ENCODE measurements at places on chromosomes 11 and 22. TPM values are rescaled to one million over a fixed set of nuclear protein-coding genes. Genes with fewer than 3 reads are reported as not detected.

DNA sequence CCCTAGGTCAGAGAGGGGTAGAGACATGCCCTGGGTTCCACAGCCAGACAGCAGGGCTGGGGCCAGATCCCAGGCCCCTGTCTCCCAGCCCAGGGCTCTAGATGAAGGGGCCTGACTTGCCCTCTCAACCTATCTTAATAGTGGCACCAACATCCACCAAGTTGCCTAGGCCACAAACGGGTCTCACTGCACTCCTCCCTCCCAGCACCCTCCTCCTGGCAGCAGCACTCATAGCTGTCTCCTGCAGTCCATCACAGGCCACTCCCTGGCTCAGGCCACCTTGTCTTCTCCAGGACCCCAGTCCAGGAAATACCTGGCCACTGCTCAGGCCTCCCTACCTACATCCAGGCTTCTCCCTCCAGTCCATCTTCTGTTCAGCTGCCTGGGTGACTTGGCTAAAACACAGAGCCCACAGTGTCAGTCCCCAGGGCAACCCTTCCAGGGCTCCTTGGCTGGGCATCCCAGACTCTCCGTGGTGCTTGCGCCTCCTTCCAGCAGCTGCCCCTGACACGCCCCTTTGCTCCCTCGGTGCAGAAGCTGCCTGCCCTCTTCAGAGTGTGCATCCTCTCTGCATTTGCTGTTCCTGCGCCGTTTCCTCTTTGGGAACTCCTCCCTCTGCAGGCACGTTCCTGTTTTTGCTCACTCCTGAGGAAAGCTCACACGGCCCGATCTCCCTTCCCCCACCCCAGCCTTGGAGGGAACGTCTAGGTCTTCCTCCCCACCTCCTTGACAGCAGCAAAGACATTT, 40.5 kb downstream of the LRRC32 start:
- no peak overlapping the region for H3K27ac ChIP-seq
- H3K27me3 ChIP-seq = no peaks in the 10 kb centered on the region
- peaks cover 4% of the 10 kb centered on the region for H3K4me1 ChIP-seq
- DNase-seq = no peak

RAG2 gene
- not detected for total RNA-seq

DNA sequence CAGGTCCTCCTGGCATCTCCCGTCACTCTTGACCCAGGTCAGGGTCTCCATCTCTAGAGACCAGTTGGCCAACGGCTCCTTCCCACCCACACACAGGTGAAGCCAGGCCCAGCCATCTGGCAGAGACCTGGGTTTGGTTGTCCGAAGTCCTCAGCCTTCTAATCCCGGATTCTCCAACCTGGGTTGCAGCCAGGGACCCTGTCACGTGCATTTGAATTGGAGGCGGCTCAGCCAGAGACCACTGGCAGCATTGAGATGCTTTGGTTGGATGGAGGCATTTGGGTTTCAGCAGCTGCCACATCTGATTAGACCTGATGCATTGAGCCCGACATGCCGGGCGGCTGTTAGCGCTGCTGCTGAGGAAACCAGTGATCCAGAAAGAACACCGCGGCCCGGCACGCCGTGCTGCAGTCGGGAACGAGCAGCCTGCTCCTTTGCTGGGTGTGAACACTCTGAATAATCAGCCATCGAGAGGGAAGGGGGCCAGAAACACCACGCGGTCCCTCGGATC, 163.2 kb downstream of the BRD1 start:
- no peak overlapping the region for H3K4me3 ChIP-seq
- H3K36me3 ChIP-seq = no peaks in the 10 kb centered on the region
- peaks cover 3% of the 10 kb centered on the region for H3K4me1 ChIP-seq
- peaks cover 9% of the 10 kb centered on the region for H3K27me3 ChIP-seq
- H3K27ac ChIP-seq = no peak overlapping the region

NPAS4 gene
- 0.44 TPM for total RNA-seq

DNA sequence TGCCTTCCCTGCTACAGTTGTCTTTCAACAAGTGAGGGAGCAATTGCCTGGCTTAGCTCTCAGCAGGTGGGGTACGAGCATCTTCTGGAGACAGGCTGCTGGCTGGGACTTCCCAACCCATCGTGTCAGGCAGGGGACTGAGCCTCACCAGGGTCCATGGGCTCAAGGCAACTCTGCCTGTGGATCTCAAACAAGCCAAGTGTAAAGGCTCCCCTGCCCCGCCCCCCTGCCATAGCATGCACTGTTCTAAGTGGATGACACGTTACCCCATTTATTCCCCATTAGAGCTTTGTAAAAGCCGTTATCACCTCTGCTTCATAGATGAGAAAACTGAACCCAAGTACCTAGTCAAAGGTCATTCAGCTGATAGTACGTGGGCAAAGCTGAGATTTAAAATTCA, 222.9 kb downstream of the NTM start:
- H3K27me3 ChIP-seq = no peaks in the 10 kb centered on the region
- H3K4me1 ChIP-seq = peaks cover 66% of the 10 kb centered on the region
- no peak overlapping the region for H3K4me3 ChIP-seq
- no peak for DNase-seq
- H3K36me3 ChIP-seq = no peaks in the 10 kb centered on the region
- no peak overlapping the region for H3K27ac ChIP-seq

GRCh38 chr11:57770793-57771192, 9.2 kb downstream of the CTNND1 start:
- peaks cover 19% of the 10 kb centered on the region for H3K36me3 ChIP-seq
- H3K4me3 ChIP-seq = no peak overlapping the region
- no peaks in the 10 kb centered on the region for H3K27me3 ChIP-seq
- no peak for DNase-seq
- H3K4me1 ChIP-seq = peaks cover 56% of the 10 kb centered on the region

DNA sequence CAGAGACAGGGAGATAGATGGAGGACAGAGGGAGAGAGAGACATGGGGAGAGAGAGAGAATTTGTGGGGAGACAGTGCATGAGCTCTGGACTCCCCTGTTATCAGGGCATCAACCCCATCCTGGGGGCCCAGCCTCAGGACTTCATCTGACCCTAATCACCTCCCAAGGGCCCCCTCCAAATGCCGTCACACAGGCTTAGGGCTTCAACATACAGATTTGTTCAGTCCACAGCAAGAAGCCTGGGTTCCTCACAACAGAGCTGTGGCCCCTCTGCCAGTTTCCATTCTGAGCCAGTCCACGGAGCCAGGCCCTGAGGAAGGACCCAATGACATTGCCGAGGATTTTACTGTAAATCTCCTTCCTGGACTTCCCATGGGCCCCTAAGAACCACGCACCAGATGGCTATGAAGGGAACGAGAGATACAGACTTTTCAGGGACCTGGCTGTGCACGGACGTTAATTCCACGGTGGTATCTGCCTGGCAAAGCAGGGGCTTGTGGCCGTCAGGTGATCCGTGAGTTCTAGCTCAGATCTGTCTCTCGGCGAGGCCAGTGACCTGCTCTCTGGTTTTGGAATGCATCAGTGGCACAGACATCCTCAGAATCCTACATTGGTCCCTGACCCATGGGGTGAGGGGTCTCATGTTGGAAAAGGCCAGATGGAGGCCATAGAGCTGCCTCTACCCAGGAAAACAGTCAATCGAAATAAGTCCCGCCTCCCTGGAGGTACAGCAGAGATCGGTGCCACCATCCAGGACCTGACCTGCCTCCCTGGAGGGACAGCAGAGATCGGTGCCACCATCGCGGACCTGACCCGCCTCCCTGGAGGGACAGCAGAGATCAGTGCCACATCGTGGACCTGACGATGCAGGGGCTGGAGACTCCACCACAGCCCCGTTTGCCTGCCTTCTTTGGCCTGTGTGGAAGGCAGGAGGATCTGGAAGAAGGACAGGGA, 8.7 kb upstream of the B4GALNT4 start:
- H3K4me1 ChIP-seq = 0 out of 2 replicates have a peak, but pooled peaks cover 2% of the 10 kb centered on the region
- DNase-seq = no peak
- H3K27me3 ChIP-seq = peaks cover 16% of the 10 kb centered on the region
- H3K36me3 ChIP-seq = peaks cover 13% of the 10 kb centered on the region
- H3K4me3 ChIP-seq = no peak overlapping the region
- H3K27ac ChIP-seq = no peak overlapping the region

DNA sequence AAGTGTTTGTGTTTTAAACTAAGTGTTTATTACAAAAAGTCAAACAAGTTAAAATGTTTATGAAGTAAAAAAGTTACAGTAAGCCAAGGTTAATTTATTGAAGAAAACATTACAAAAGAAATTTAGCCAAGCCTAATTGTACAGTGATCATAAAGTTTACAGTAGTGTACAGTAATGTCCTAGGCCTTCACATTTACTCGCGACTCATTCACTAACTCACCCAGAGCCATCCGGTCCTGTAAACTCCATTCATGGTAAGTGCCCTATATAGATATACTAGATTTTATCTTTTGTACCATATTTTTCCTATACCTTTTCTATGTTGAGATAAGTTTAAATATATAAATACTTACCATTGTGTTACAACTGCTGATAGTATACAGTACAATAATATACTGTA, 481.8 kb upstream of the TENM4 start:
- no peak overlapping the region for H3K4me3 ChIP-seq
- H3K36me3 ChIP-seq = no peaks in the 10 kb centered on the region
- no peak overlapping the region for H3K27ac ChIP-seq
- DNase-seq = no peak
- H3K27me3 ChIP-seq = peaks cover 3% of the 10 kb centered on the region
- peaks cover 7% of the 10 kb centered on the region for H3K4me1 ChIP-seq

CALCA gene
- 0.42 TPM for total RNA-seq

INS gene
- 0.62 TPM for total RNA-seq

DLG2 gene
- 17.5 TPM for total RNA-seq

DNA sequence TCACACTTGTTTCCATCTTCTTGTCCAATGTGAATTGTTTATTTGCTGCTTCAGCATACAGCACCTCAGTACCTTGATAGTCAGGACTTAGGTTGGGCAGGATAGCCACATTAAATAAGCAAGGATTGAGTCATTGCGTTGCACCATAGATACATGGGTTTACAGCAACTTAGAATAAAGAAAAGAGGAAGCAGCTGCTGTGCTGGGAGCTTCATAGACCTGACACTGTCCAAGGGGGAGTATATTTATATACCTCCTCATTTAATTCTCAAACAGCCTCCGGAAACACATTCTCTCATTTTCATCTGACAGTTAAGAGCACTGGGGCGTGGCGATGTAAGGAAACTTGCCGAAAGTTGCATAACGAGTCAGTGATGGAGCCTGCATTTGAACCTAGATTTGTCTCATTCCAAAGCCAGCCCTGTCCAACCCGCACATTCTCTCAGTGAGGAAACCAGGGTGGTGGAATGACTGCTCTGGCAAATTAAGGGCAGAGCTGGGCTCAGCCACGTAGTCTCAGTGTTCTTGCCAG, 42.2 kb downstream of the UBASH3B start:
- no peak for DNase-seq
- H3K4me3 ChIP-seq = no peak overlapping the region
- H3K36me3 ChIP-seq = no peaks in the 10 kb centered on the region
- no peak overlapping the region for H3K27ac ChIP-seq
- H3K4me1 ChIP-seq = peaks cover 2% of the 10 kb centered on the region
- H3K27me3 ChIP-seq = no peaks in the 10 kb centered on the region

GRCh38 chr11:776561-777287, 563 bp downstream of the GATD1 start:
- peaks cover 9% of the 10 kb centered on the region for H3K36me3 ChIP-seq
- DNase-seq = peak; percentile 73
- H3K27ac ChIP-seq = peak overlapping the region; percentile 83

DNA sequence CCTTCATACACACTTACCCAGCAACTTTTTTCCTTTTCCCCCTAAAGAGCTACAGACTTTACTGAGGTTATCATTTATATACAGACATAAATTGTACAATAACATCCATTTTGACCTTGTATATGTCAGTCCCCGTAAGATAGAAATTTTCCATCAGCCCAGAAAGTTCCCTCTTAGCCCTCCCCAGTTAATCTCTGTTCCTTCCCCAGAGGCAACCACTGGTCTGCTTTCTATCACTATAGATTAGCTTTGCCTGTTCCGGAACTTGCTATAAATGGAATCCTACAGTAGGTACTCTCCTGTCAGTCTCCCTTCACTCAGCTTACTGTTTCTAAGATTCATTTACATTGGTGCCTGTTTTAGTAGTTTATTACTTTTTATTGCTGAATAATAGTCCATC, 54.9 kb downstream of the TSPAN18 start:
- peaks cover 74% of the 10 kb centered on the region for H3K4me1 ChIP-seq
- DNase-seq = no peak
- H3K4me3 ChIP-seq = no peak overlapping the region
- H3K27me3 ChIP-seq = no peaks in the 10 kb centered on the region
- H3K27ac ChIP-seq = no peak overlapping the region
- H3K36me3 ChIP-seq = no peaks in the 10 kb centered on the region

DNA sequence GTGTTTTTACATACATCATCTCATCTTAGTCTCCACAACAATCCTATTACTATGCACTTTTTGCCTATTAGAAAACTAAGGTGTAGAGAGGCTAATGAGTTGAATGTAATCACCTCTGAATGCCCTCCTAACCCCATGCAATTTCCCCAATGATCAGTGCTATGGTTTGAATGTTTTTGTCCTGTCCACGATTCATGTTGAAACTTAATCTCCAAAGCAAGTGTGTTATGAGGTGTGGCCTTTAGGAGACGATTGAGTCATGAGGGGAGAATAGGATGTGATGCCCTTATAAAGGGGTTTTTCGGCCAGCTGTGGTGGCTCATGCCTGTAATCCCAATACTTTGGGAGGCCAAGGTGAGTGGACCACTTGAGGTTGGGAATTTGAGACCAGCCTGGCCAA, 2.0 kb upstream of the CCDC73 start:
- no peak for DNase-seq
- no peak overlapping the region for H3K4me3 ChIP-seq
- peaks cover 3% of the 10 kb centered on the region for H3K27me3 ChIP-seq
- H3K27ac ChIP-seq = no peak overlapping the region
- no peaks in the 10 kb centered on the region for H3K36me3 ChIP-seq

SLC22A9 gene
- not detected for total RNA-seq

DNA sequence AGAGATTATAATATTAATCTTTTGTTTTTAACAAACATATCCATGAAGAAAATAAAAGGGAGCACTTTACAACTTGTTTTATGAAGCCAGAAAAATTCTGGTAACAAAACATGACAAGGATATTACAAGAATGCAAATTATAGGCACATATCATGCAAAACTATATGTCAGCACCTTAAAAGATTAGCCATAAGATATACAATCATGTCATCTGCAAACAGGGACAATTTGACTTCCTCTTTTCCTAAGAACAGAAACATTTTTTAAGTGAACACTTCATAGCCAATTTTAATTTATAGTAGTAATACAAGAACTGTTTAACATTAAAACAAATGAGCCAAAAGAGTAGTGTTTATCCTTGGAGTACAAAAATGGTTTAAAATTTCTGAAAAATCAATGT, 916.5 kb upstream of the CNTN5 start:
- no peak for DNase-seq
- no peak overlapping the region for H3K27ac ChIP-seq
- H3K36me3 ChIP-seq = no peaks in the 10 kb centered on the region
- no peaks in the 10 kb centered on the region for H3K27me3 ChIP-seq

All from WTC11 (cell line).